NCI-H748 treated with DMSO at 0.1 percent for 48 hours (cell line): ENCODE measurements at places on chromosomes 7 and 10.

DNA sequence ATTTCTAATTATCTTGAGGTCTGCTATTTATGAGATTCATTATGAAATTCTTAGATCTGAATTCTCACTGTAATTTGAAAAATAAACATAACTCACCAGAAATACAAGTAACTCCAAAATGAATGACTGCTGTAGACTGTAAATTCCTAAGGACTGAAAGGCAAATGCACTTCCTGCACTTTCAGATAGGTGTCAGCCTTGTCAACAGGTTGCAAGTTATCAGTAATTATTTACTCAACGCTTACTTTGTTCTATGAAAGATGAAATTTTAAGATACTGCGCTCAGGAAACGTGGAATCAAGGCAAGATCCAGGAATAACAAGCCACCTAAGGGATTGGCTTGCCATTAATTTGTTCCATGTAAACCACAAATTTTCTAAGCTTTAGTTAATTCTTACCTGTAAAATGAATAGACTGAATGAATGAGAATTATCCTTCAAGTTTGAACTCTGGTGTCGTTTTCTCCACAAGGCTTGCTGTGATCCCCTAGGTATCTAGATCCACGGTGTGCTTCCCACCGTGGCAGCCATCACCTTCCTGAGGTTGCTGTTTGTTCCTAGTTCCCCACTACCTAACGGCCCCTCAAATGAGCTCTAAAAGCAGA lies 12.6 kb downstream of the DHX32 start:
- DNase-seq, result peak; percentile 4

DNA sequence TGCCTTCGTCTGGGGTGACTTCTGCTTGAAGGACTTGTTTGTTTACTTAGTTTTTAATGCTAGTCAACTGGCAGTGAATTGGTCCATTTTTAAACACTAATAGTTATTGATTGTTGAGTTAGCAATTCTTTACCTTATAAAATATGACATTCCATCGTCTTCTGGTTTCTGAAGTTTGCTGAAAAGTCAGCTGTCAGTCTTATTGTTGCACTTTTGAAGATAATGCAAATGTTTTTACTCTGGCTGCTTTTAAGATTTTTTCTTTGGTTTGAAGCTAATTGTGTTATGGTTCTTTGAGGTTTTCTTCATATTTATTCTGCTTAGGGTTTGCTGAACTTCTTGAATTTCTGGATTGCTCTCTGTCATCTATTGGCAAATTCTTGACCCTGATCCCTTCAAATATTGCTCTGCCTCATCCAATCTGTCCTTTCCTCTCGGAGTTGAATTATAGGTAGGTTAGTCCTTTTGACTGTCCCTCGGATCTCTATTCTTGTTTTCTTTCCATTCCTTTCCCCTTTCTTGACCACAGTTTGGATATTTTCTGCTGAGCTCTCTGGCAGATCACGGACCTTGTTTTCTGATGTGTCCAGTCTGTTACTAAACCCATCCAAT lies 24.2 kb downstream of the MGMT start:
- no peak for DNase-seq

GRCh38 chr10:43679509-43679908 lies 30.8 kb upstream of the ZNF32 start:
- no peak for DNase-seq

DNA sequence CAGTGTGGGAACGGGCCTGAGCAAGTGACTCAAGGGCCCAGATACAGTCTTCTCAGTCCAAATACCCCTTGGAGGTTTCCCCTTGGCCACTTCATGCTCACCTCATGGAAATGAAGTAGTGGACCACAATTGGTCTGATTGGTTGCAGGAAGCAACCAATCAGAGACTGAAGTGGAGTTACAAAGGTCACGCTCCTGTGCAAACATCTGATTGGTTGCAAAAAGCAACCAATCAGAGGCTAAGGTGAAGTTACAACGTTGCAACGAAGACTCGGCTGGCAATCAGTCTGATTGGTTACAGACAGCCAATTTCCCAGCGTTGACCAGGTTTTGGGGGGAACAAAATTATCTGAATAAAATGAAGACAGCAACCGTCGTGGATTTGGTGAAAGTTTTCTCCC lies 72.5 kb downstream of the CDHR3 start:
- no peak for DNase-seq

GRCh38 chr7:101066833-101067177 lies 18.5 kb upstream of the TRIM56 start:
- DNase-seq, result no peak

- DNase-seq, result no peak
Measured at GRCh38 chr10:129219364-129219763, 247.7 kb upstream of the MGMT start.

DNA sequence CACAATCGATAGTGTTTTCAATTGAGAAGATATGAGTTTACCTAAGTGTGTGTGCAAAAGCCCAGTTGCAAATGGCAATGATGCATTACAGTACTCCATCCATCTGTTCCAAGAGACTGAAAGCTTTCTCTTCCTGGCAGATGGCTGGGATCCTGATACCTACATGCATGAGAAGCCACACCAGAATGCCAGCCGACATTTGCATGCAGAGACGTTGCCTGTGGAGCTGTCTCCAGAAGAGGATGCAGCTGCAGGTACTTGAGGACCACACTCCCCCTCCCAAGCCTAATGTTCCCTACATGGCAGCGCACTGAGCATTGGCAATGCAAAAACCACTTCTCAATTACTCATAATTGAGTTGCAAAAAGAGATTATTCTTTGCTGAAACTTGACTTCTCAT lies 332.1 kb downstream of the WDR11 start:
- peak; percentile 9 for DNase-seq

DNA sequence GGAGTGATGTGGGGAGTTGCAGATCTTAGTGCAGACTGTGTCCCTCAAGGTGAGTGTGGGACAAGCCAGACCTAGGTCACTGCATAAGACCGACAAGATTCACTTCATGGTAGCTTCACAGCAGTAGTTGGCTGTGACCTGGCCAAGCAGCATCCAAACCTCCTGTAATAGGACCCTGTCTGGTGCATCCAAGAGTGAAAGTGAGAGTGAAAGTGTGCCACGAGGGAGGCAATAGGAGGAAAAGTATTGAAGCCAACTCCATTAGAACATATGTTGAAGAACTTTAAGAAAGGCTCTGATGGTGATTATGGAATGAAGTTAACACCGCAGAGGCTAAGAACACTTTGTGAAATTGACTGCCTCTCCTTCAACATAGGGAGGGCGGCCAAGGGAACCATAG lies 7.8 kb upstream of the ZNF33B start:
- DNase-seq, result no peak

DNA sequence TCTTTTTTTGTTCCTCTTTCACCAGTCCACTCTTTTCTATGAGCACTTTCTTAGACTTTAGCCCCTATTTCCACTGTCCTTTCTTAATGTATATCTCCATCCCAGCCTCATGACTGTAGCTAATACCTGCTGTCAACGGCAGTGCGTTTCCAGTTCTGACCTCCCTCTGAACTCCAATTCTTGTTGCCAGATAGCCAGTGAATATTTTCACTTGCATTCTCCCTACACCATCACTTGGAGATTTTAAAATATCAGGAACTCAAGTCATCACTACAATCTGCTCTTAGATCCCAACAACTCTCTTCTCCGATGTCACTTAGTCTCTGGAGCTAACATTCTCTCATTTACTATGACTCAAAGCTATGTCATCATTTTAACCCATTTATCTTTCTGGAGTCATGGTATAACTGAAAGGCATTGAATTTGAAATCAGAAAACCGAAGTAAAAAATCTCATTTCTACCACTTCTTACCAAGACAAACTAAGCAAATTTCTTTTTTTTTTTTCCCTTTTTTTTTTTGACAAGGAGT lies 5.1 kb upstream of the SLC16A12 start:
- no peak for DNase-seq

- DNase-seq, result peak; percentile 24
Measured at GRCh38 chr7:55086413-55087201, 67.8 kb downstream of the EGFR start.

- DNase-seq, result no peak
Measured at GRCh38 chr10:77131214-77131613, 506.4 kb downstream of the KCNMA1 start.

DNA sequence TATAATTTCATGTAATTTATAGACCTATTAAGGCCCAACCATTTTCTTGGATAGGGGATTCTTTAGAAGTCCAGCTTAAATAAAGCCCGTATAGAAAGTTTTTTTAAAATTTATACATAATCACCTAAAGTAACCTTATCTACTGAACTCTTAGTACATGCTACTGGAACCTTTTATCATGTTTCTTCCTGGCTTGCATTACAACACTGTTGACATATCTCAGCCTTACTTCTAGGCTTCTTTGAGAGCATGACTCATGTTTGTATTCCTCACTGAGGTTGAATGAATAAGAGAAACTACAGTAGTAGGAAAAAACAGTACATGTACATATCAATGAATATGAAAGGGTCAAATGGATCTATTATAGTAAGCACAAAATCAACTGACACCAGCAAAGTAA lies 8.2 kb upstream of the MAGI2 start:
- DNase-seq, result no peak

DNA sequence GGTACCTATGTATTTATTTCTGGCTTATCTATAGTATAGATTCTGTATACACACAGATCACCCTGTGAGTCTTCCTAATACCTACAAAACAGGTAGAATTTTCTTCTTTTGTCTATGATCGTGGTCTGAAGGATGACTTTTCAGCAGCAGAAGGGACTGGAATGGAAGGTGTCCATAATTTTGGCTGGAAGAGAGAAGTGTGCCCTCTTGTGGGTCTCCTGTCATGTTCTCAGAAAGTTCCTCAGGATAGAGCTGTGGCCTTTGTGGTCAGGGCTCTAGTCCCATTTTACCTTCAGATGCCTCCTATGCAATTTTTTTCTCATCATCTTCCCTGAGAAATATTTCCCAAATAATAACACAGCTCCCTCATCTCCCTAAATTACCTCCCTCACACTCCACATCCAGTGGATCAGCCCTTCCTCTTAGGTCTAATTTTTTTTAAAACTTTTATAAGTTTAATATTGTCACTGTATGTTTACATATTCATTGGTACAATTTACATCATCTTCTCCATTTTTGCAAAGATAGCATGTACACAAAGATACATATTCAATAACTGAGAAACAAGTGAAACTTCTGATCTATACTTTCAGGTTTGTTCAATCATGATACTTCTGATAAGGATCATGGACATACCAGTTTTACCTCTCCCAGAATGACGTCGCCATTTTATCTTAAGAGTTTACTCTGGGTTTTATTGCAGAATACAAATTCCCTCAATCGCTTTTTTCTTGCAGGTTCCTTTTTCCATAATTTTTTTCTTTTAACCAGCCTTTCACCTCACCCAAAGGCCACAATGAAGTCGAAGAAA lies 112.7 kb downstream of the REEP3 start:
- DNase-seq, result no peak

DNA sequence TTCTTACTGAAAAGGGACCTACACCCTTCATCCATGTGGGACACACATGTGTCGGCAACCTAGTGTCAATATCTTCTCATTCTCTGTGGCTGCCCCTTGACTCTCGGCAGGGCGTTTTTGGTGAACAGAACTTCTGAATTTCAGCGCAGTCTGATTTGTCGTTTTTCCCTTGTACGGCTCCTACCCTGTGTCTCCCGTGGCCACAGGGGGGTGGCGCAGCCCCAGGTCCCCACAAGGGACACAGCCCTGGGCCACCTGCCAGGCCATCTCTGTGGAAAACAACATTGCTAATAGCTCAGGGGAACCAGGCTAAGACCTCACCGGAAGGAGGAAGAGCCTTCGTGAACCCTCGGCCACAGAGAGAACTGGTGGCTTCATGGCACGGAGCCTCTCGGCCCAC lies 53.1 kb upstream of the NKX6-2 start:
- no peak for DNase-seq

DNA sequence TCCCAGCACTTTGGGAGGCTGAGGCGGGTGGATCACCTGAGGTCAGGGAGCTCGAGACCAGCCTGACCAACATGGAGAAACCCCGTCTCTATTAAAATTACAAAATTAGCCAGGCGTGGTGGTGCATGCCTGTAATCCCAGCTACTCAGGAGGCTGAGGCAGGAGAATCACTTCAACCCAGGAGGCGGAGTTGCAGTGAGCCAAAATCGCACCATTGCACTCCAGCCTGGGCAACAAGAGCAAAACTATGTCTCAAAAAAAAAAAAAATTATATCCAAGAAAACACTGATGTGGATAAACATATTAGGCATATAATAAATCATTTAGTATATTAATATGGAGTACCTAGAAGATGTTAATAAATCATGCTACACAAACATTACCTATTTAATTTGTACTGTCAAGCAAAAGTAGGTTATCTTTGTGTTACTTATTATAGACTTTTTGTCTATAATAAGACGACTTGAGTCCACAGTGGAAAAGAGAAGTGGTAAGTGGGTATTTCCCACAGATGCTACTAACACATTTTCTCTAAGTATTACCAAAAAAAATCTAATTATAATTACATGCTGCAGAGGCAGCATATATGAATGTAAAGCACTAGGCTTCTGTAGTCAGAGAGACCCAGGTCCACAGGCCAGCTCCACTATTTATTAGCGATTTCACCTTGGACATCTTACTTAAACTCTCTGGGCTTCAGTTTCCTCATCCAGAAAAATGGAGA lies 34.5 kb downstream of the DNMBP start:
- DNase-seq, result no peak

DNA sequence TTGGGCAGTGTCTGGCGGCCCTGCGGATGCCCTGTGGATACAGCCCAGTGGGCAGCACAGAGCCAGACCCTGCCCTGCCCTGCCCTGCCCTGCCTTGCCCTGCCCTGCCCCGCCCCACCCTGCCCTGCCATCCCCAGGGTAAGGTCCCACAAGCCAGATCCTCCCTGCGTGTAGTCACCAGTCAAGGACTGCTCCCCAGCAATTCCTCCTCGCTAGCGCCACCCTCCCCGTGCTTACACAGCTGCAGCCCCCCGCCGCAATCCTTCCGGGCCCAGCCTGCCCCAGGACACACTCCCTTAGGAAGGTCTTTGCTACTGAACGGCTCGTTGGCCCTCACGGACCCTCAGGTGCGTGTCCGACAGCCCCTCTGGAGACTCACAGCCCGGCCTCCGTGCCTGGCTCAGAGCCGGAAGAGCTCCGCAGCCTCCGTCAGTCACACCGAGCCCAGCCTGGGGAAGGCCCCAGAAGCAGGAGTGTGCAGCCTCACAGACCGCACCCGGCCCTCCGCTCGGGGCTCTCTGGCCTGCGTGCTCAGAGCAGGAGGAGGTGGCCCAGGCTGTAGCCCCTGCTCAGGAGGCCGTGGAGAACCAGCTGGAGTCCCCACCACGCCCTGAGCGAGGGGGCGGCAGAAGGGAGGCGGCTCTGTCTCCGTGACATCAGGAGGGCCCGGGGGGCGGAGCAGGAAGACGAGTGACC lies 68.3 kb downstream of the PWWP2B start:
- no peak for DNase-seq
